ENCODE measurements at places on chromosomes 3 and 15.
A peak's percentile ranks its signal among the peaks of the same experiment; 100 is the strongest.

DNA sequence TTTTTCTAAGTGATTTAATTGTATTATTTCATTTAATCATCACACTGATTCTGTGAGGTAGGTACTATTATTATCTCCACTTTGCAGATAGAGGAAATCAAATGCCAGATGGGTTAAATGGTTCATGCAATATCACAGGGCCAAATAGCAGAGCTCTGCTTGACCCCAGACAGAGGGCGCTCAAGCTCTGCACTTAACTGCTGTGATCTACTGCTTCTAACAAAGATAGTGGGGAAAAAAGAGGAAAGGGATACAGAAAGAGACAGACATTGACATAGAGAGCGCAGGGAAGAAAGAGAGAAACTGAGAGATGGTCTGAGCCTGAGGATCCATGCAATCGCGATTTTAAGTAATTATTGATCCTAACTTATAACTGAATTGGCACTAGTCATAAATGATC, 279.1 kb upstream of the THRB start:
- no peak overlapping the region for H3K27ac ChIP-seq
- H3K4me3 ChIP-seq: no peak overlapping the region
- no peaks in the 10 kb centered on the region for H3K4me1 ChIP-seq
- no peak for DNase-seq
- peaks cover 3% of the 10 kb centered on the region for H3K36me3 ChIP-seq
- no peaks in the 10 kb centered on the region for H3K27me3 ChIP-seq

GRCh38 chr15:52505151-52505550, 23.5 kb downstream of the MYO5A start:
- no peak overlapping the region for H3K27ac ChIP-seq
- no peak overlapping the region for H3K4me3 ChIP-seq
- H3K27me3 ChIP-seq: no peaks in the 10 kb centered on the region
- peaks cover 26% of the 10 kb centered on the region for H3K4me1 ChIP-seq
- no peaks in the 10 kb centered on the region for H3K36me3 ChIP-seq

DNA sequence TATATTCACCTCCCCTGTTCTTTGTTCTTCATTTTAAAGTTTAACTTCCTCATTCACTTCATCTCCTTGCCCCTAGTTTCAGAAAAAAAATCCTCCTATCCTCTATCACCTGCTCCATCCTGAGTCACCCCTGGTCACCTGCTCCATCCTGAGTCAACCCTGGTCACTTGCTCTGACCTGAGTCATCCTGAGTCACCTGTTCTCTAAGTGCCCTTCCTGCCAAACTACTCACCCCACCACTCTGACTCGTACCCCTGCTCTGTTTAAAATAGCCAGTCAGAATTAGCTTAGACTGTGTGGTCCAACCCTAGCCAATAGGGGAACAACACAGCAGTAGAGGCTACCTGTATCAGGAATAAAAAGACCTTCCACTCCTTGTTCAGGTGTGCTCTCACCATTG, 716.9 kb downstream of the ZBBX start:
- H3K4me1 ChIP-seq: no peaks in the 10 kb centered on the region
- no peaks in the 10 kb centered on the region for H3K36me3 ChIP-seq
- no peaks in the 10 kb centered on the region for H3K27me3 ChIP-seq
- DNase-seq: no peak
- no peak overlapping the region for H3K4me3 ChIP-seq
- no peak overlapping the region for H3K27ac ChIP-seq

DNA sequence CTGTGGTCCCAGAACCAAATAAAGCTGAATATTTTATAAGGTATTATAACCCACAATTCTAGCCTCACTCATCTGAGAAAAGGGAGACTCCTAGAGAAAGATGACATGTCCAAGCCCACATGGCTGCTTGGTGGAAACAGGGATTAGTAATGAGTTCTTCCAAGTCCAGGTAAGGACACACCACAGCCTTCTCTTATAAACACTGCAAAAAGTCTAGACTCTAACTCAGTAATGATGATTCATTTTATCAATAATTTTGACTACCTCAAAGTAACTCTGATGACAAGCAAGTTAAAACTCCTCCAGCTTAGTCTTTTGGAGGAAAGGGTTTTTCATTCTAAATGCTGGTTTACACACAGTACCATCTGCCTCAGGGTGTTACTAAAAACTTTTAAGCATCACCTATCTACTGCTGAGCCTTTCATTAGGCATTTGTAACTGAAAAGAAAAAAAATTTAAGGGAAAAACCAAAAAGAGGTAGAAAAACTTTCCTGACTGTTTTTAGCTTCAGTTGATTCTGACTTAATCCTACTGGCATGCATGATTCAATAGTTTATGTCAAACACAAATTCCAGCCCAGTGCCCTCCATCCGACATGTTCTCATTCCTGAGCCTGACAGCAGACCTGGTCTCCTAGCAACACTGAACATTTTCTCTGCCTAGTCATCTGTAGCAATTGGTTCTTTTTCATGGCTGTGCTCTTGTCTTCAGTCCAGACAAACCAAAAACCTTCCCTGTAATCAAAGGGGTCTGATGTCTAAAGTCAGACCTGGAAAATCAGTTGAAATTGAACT, 43.9 kb downstream of the P3H2 start:
- H3K27me3 ChIP-seq: peaks cover 29% of the 10 kb centered on the region
- no peaks in the 10 kb centered on the region for H3K4me1 ChIP-seq
- DNase-seq: no peak
- no peaks in the 10 kb centered on the region for H3K36me3 ChIP-seq
- H3K27ac ChIP-seq: no peak overlapping the region

DNA sequence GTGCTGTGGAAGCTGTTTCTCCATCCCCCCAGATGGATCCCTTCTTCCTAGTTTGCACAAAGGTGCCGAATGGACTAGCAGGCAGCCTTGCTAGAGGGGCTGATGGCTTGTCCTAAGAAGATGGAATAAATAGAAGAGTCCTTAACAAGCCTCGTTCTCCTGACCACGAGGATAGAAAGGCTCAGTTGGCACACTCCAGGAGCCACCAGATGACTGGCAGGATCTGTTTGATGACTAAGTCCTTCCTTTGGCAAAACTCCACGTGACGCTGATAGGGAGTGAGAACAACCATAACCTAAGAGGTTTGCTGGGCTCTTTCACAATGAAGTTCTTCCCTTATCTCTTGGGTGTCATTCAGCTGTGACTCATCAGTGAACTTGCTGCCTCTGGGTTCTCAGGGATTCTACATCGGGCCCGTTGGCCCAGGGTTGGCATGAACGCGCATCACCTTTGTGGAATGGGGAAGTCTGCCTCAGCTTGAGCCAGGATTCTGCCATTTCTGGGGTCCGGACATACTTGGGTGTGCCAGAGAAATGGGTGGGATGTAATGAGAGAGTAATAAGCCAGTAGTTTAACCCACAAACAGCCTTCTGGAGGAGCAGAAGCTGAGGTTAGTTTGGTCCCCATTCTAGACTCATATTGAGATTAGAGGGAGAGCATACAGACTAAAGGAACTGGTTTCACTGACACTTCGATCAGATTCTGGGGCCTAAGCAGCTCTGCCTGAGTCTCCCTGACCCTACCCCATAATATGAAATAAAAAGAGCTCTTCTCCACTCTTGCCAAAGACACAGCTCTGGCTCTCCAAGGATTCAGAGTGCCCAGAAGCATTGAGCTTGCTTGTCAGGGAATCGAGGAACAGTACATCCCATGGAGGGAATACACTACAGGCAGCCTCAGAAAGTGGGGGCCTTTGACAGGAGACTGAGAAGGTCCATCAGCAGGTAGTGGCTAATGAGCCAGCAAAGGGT, 2.0 kb upstream of the MELTF start:
- no peak for DNase-seq
- H3K27ac ChIP-seq: no peak overlapping the region
- H3K4me1 ChIP-seq: peaks cover 4% of the 10 kb centered on the region
- H3K4me3 ChIP-seq: no peak overlapping the region

- H3K4me1 ChIP-seq: no peaks in the 10 kb centered on the region
- H3K4me3 ChIP-seq: no peak overlapping the region
- H3K36me3 ChIP-seq: peaks cover 7% of the 10 kb centered on the region
- no peak overlapping the region for H3K27ac ChIP-seq
- H3K27me3 ChIP-seq: peaks cover 16% of the 10 kb centered on the region
Observed at GRCh38 chr15:75942464-75942863, 38.8 kb downstream of the FBXO22 start.

DNA sequence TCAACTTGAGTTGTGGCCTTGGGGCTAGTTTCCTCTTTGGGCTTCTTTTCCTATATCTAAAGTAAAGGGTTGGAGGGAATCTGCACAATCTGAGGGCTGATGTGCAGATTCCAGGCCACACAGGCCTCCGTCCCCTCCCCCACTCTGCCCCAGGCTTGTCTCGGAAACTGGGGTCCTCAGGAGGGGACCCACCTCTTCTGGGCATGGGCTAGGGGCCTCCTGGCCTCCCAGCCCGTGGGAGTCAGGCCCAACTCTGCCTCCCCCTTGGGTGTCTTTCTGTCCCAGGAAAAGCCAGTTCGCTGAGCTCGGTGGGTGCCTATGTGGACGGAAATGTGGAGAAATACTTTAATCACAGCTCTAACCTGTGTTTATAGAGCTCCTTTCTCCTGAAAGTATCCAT, 4.8 kb downstream of the SMAD6 start:
- H3K27me3 ChIP-seq: peaks cover 38% of the 10 kb centered on the region
- peaks cover 14% of the 10 kb centered on the region for H3K36me3 ChIP-seq
- no peak overlapping the region for H3K4me3 ChIP-seq
- DNase-seq: no peak

DNA sequence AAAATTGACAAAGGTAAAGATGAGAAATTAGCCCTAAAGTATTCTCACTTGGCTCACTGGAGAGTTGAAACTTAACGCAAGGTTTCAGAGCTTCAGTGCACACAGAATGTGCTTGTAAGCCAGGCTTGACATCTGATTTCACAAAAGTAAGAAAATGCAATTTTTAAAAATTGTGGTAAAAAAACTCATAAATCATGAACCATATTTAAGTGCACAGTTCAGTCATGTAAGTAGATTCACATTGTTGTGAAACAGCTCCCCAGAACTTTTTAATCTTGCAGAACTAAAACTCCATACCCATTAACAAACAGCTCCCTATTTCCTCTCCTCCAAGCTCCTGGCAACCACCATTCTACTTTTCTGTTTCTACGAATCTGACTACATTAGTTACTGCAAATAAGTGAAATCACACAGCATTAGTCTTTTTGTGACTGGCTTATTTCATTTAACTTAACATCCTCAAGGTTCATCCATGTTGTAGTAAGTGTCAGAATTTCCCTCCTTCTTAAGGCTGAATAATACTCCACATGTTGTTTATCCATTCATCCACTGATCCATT, 14.5 kb downstream of the RTP3 start:
- no peak for DNase-seq
- peaks cover 20% of the 10 kb centered on the region for H3K27me3 ChIP-seq
- H3K4me3 ChIP-seq: no peak overlapping the region
- H3K36me3 ChIP-seq: no peaks in the 10 kb centered on the region
- H3K27ac ChIP-seq: no peak overlapping the region
- no peaks in the 10 kb centered on the region for H3K4me1 ChIP-seq

DNA sequence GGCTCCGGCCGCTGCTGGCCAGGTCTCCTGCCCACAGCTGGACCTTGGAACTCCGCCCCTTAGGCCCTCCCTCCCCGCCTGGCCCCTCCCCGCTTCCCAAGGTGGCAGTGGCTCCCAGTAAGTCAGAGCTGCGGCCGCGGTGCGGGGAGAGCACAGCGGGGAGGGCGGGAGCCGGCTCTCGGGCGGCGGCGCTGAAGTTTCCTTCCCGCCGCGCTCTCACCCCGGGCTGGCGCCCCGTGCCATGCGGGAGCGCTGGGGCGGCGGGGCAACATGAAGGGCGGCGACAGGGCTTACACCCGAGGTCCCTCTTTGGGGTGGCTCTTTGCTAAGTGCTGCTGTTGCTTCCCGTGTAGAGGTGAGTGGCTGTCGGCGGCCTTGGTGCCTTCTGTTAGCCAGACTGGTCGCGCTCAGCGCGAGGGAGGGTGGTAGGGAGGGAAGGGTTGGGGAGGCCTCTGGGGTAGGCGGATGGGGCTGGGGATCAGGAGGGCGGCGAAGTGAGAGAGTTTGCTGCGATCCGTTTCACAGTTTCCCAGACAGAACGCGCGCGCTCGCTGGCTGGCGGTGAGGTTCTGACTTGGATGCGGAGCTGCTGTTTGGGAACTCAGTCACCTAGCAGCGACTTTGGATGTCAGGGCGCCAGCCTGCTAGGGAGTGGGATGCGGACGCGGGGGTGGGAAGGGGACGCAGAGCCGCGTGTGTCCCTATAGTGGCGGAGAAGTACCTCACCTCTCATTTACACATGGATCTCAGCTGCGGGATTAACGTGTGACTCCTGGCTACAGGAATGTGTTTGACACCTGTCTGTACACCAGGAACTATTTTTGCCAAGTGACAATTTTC, 145.5 kb upstream of the UMPS start:
- H3K27me3 ChIP-seq: peaks cover 85% of the 10 kb centered on the region
- peak overlapping the region; percentile 67 for H3K4me3 ChIP-seq
- no peaks in the 10 kb centered on the region for H3K36me3 ChIP-seq

DNA sequence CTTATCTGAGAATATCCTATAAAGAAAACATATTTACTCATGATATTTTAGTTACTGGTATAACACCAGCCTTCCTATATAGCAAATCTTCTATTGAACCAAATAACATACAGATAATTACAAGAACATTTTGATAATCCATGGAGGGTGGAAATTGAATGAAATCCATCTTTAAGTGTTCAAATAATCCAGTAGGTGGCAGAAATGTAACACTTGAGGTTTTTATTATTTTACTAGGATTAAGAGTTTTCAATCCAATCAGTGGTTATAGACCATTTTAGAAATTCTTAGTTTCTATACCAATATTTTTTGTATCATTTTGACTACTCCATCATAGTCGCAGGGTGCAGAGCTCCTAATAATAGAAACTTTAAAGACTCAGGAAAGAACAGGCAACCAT, 101.9 kb upstream of the KCNH8 start:
- no peaks in the 10 kb centered on the region for H3K36me3 ChIP-seq
- H3K4me3 ChIP-seq: no peak overlapping the region
- H3K27me3 ChIP-seq: no peaks in the 10 kb centered on the region
- H3K27ac ChIP-seq: no peak overlapping the region

- no peak for DNase-seq
- H3K36me3 ChIP-seq: no peaks in the 10 kb centered on the region
- H3K27me3 ChIP-seq: no peaks in the 10 kb centered on the region
Observed at GRCh38 chr3:29577250-29577649, 296.4 kb downstream of the RBMS3 start.

- H3K36me3 ChIP-seq: no peaks in the 10 kb centered on the region
- DNase-seq: no peak
- H3K27me3 ChIP-seq: peaks cover 40% of the 10 kb centered on the region
- no peak overlapping the region for H3K27ac ChIP-seq
- H3K4me1 ChIP-seq: peaks cover 12% of the 10 kb centered on the region
Observed at GRCh38 chr3:53577506-53577905, 83.1 kb downstream of the CACNA1D start.

DNA sequence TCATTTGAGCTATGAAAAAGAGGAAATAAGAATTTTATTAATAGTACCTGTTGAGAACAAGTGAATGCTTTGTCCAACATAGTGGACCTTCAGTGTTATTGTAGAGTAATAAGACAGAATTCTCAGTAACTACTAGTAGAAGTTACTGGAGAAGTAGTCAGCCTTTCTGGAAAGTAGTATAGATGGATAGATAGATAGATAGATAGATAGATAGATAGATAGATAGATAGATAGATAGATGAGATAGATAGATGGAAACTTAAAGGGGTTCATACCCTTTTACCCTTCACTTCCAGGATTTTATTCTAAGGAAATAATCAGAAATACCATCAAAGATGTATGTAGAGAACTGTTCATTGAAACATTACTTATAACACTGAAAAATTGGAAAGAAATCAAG, 5.2 kb downstream of the FAM162A start:
- H3K27me3 ChIP-seq: no peaks in the 10 kb centered on the region
- DNase-seq: no peak
- no peak overlapping the region for H3K4me3 ChIP-seq
- peaks cover 7% of the 10 kb centered on the region for H3K4me1 ChIP-seq

All from effector memory CD8-positive, alpha-beta T cell (primary cell).